ENCODE measurements at places on chromosomes 2 and 18.

DNA sequence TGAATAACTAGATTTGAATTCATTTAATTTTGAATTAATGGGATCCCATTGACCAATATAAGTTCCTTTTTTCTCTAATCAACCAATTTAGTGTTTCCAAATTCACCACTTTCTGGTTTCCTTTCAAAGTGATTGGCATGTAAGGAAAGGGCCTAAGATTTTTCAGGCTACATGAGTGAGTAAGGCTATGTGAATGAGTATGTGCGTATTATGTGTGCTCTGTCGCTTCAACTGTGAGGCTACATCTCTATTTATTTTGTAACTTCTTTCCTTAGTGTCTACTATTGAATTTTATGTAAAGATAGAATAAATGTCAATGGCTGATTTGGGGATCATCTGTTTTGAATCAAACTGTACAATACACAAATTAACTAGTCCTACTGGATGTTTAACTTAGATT, 110.6 kb downstream of the ABCA12 start:
- no peak for DNase-seq

GRCh38 chr2:241133436-241133820, 15.8 kb downstream of the PASK start:
- DNase-seq = no peak

DNA sequence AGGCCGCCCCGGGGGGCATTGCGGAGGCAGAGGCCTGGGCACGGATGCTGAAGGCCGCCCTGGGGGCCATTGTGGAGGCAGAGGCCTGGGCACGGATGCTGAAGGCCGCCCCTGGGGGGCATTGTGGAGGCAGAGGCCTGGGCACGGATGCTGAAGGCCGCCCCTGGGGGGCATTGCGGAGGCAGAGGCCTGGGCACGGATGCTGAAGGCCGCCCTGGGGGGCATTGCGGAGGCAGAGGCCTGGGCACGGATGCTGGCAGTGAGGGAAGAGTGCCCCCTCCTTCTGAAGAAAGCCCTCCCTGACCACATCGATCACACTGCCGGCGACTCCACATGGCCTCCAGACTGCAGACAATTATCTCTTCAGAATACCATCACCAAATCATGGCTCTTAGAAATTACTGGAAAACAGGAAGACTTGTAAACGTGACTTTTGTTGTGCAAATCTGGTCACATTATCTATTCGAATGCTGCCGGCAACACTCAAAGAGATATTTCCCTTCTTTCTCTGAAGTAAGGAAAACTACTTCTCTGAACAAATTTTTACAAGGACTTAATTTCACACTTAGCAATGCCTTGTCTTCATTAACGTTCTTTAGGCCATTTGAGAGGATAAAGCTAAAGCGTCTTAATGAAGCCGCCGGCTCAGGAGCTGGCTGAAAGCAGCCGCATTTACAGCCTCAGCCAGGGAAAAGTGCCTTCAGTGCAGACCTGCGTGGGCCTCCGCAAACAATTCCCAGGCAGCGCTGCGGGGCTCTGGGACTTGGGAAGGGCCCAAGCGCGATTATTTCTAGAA, 18.1 kb upstream of the SNTG2 start:
- no peak for DNase-seq

GRCh38 chr18:65995206-65995605, 244.4 kb downstream of the CDH7 start:
- no peak for DNase-seq

- no peak for DNase-seq
These were observed 122.2 kb downstream of the TANC1 start for GRCh38 chr2:159090514-159091201.

DNA sequence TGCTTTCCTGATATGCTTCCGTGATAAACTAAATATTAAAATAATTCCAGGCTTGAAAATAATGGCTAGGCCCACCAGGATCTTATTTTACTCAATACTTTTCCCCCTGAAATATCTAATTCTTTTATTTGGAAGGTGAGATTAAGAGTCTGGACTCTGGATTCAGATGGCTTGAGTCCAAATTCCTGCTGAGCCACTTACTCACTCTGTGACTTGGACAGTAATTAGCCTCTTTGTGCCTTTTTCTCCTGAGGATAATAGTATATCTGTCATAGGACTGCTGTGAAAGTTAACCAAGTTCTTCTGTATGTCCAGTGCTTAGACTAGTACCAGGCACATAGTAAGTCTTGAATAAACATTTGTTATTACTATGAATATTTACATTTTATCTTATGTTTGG, 127.3 kb upstream of the ERBB4 start:
- DNase-seq = no peak

GRCh38 chr2:7243276-7243675, 326.1 kb downstream of the RNF144A start:
- no peak for DNase-seq

DNA sequence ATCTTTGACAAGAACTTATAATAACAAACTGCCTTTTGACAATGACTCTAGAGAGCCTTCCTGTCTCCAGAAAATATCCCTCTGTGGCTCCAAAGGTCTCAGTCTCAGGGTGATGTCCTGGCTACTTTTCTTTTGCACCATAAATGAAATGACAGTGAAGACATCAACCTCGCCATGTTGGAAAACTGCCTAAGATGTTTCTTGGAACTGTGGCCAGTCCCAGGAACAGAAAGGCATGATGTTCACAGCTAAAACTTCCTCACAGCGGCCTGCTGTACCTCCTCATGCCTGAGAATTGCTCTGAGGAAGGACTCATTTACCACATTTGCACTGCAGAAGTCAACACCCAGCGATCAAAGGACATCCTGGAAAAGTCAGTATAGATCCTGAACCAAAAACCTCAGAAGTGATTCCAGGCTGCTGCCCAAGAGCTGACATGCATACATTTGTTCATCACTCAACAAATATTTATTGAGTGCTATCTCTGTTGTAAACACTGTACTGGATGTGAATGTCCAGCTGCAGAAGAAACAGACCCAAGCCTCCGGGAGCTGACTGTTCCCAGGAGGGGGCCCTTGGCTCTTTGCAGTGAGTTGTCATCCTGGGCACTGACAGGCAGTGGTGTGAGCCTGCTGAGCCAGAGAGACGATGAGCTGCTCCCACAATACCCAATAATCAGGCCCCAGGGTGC, 64.3 kb upstream of the ACSL3 start:
- DNase-seq = no peak

GRCh38 chr2:68426848-68427579, 40.1 kb downstream of the FBXO48 start:
- no peak for DNase-seq

- DNase-seq = no peak
These were observed 15.5 kb downstream of the FOSL2 start for GRCh38 chr2:28407976-28408690.

DNA sequence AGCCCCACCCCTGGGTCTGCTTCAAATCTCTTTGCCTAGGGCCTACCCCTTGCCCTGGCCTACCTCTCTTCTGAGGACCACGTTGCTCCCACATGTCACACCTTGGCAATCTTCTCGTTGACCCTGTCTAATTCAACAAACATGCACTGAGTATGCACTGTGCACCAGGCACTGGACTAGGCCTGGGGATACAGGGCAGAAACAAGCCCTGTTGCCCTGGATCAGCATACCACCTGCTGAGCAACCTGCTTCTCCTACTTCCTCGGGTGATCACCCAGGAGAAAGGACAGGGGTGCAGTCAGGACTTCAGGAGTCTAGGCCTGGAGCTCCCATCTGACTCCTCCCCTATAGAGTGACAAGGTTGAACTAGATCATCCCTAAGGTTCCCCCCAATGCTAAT, 9.7 kb downstream of the WNT10A start:
- DNase-seq = no peak

- DNase-seq = no peak
These were observed 11.9 kb downstream of the ACKR3 start for GRCh38 chr2:236581546-236581945.

DNA sequence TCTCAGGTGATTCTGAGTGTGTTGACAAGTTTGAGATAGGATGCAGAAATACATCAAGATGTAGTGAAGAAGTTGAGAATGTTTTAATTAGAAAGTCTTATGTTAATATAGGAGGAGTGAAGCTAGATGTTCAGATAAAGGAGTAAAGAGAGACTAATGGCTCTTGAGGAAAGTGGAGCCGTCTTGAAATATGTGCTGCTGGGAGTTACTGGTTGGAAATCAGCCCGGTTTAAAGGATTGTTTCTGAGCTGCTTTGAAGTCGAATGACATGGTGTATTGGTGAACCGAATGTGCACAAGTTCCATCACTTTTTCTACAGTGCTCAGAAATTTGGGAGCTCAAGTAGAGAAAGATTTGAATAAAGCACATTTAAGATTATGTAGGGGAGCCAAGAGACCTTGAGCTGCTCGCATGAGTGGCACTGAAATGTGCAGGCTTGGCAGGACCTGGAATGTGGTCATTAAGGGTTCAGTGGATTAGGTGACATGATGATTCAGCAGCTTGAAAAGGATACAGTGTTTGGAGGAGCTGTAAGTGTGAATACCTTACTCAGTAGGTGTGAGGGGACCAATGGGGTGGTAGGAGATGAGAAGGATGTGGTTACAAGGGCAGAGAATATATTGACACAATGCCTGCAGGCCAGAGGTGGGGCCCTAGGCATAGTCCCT, 68.6 kb downstream of the CAB39 start:
- DNase-seq = no peak

- DNase-seq = no peak
These were observed 14.4 kb upstream of the BIN1 start for GRCh38 chr2:127121353-127121752.
